ENCODE measurements at places on chromosomes 13 and 19.

DNA sequence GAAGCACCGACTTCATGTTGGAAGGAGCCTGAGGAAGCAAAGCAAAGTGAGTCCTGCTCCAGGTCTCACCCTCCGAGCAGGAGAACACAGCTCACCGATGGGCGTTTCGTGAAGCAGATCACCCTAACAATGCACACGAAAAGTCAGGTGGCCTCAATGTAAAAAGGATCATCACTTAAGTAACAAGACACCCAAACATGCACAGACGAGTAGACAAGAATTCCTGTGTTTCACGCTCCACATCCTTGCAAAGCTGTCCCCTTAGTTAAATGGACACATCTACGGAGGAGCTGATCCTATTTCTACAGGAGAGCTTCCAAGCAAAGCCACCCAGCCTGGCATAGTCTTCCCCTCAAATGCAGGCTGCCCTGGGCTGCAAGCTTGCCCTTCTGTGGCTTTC is 66.2 kb downstream of the SLC15A1 start:
- DNase-seq, result no peak

DNA sequence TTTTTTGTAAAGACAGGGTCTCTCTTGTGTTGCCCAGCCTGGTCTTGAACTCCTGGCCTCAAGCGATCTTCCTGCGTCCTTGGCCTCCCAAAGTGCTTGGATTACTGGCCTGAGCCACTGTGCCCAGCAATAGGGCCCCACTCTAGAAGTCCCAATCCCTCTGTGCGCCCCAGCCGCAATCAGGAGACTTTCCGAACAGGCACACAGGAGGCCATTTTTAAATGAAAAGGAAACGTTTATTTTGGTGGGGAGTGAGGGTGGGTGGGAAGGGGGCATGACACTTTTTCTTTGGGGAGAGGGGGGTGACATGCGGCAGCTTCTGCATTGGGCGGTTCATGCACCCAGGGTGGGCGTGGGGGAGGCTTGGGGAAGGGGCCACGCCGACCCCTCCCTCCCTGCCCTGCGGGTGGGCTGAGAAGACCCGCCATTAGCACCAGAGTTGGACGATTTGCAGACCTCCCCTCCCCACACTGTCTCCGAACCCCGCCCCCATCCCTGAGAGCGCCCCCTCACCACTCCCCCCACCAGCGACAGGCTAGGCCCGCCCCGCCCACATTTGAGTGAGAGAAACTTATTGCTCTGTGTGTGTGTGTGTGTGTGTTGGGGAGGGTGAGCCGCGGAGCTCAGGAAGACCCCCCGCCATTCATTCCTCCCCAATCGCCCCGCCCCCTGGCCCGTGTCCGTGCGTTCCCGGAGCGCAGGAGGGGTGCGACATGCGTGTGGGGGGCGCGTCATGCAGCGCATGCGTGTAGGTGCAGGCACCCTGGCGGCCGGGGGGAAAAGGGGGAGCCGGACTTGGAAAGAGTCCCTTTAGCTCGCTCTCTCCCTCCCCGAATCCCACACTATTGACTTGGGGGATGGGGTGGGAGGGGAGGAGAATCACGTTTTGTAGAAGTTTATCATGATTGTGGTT is 17.2 kb downstream of the KCNC3 start:
- no peak for DNase-seq

- no peak for DNase-seq
These were observed 41.1 kb downstream of the OR10H4 start for GRCh38 chr19:15989889-15990288.

DNA sequence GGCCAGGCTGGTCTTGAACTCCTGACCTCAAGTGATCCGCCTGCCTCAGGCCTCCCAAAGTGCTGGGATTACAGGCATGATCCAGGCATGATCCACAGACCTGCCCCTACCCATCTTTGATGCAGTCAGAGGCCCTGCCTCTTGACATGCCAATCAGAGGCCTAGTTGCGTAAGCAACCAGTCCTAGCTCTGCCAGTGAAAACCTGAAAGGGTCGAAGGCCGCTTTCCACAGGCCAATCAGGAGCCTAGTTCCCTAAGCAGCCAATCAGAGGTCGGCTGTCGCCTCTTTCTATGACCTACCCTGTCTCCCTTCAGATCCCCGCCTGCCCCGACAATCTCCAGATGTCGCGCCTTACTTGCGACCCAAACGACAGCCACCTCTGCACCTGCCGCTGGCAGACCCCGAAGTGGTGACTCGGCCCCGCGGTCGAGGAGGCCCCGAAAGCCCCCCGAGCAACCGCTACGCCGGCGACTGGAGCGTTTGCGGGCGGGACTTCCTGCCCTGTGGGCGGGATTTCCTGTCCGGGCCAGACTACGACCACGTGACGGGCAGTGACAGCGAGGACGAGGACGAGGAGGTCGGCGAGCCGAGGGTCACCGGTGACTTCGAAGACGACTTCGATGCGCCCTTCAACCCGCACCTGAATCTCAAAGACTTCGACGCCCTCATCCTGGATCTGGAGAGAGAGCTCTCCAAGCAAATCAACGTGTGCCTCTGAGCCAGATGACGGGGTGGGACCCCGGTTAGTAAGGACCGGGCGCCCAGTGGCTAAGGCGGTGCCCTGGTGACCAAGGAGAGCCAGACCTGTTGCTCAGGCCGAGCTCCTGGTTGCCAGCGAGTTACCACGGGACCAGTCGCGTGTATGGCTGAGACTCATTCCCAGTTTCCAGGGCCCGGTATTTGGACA is 6.3 kb downstream of the SYDE1 start:
- no peak for DNase-seq

DNA sequence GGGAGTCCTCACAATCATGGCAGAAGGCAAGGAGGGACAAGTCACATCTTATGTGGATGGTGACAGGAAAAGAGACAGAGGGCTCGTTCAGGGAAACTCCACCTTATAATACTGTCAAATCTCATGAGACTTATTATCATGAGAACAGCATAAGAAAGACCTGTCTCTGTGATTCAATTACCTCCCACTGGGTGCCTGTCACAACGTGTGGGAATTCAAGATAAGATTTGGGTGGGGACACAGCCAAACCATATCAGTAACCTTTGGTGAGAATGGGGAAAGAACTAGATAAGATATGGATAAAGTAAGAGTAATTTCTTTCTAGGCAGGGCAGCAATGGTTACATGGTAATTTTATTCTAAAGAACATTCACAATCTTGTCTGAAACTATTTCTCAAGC is 344.9 kb upstream of the KLF12 start:
- no peak for DNase-seq

DNA sequence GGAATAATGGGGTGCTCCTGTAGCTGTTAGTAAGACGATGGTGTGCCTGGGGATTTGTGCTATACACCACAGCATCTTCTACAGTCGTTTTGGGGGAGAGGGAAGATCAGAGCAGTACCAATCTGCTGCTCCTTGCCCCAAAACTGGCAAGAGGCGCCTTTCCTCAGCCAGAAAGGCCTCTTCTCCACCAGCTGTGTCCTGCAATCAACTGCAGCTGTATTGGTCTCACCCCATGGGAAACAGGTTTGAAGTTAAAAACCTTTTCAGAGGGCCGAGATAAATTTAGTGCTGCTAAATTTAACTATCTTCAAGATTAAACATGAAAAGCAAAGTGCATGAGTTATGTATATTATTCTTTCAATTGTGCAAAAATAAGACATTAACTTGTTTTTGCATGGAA is 1.2 kb upstream of the RNASEH2B start:
- DNase-seq, result no peak

GRCh38 chr19:40283414-40284250 is 1.5 kb downstream of the AKT2 start:
- no peak for DNase-seq

DNA sequence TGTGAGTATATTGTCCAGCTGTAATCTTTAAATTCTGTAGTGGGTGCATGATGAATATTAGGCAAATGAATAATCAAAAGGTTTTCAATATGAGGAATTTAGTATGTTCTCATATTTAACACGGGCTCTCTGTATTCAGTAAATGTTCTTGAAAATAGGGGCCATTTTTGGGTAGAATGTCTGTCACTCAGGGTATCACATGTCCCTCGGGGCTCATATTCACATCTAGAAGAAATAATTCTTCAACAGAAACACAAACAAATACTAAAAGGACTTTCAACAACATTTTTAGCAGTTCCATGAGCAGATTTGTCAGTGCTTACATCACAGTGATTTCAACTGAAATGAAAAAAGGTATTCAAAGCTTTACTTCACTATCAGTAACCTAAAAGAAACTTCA is 1388.4 kb upstream of the MIR17HG start:
- no peak for DNase-seq

GRCh38 chr13:30334663-30335386 is 27.5 kb upstream of the KATNAL1 start:
- peak; percentile 43 for DNase-seq

- no peak for DNase-seq
These were observed 9.7 kb upstream of the MEF2B start for GRCh38 chr19:19179548-19180441.

GRCh38 chr13:80881495-80881894 is 540.6 kb upstream of the SPRY2 start:
- no peak for DNase-seq

DNA sequence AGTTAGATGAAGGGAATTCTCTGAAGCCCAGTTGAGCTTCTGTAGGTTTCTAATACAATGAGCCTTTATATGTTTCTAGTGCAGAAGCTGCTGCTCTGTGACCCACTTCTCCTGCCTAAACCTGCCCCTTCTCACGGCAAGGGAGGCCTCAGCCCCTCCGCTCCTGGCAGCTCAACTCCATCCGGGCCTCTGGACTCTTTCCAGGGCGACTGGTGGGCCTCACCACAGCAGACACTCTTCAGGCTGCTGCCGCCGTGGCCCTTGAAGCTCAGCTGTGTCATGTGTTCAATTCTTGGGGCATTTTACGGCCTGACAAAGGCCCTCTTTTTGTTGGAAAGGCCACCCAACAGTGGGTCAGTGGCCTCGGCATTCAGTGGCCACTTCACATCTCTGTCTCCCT is 10.0 kb upstream of the C19orf33 start:
- no peak for DNase-seq

DNA sequence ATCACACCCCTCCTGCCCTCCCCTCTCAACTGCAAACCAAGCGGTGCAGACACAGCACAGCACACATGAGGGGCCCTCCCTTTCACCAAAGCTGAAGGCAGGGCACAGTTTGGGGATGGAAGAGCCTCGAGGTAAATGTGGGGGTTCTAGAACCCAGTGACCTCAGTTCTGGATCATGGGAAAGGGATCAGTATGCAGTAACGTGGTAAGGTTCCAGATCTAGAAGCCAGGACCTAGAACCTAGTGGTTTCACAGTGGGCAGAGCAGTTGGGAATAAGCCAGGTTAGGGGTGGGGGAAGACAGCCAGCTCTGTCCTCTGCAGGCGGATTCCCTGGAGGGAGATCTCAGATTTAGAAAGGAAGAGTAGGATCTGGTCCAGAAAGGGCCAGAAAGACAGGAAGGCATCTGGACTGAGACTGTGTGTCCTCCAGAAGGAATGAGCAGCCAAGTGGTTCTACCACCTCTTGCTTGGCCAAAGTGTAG is 3.1 kb downstream of the FTL start:
- DNase-seq, result no peak

GRCh38 chr19:38557205-38557799 is 60.5 kb downstream of the MAP4K1 start:
- DNase-seq, result no peak

DNA sequence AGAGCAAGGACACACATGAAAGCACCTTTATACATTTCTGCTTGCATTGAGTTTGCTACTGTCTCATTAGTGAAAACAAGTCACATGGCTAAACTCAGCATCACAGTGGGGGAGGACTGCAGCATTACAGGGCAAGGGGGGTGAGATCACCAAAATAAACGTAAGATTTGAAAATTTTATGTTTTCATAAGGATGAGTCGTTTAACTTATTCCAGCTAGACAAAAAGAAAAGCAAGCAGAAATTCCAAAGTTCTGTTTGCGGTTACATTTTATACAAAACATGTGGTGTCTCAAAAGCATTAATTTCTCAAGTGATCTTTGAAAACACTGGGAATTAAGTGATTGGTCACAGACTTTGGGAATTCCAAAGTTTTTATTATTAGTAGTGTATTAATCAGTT is 261.4 kb upstream of the RXFP2 start:
- DNase-seq, result no peak

GRCh38 chr13:27034678-27035111 is 136.9 kb downstream of the USP12 start:
- no peak for DNase-seq

- no peak for DNase-seq
These were observed 44.7 kb downstream of the PSPC1 start for GRCh38 chr13:19737844-19738557.

- DNase-seq, result no peak
These were observed 23.1 kb upstream of the ONECUT3 start for GRCh38 chr19:1730157-1730556.

DNA sequence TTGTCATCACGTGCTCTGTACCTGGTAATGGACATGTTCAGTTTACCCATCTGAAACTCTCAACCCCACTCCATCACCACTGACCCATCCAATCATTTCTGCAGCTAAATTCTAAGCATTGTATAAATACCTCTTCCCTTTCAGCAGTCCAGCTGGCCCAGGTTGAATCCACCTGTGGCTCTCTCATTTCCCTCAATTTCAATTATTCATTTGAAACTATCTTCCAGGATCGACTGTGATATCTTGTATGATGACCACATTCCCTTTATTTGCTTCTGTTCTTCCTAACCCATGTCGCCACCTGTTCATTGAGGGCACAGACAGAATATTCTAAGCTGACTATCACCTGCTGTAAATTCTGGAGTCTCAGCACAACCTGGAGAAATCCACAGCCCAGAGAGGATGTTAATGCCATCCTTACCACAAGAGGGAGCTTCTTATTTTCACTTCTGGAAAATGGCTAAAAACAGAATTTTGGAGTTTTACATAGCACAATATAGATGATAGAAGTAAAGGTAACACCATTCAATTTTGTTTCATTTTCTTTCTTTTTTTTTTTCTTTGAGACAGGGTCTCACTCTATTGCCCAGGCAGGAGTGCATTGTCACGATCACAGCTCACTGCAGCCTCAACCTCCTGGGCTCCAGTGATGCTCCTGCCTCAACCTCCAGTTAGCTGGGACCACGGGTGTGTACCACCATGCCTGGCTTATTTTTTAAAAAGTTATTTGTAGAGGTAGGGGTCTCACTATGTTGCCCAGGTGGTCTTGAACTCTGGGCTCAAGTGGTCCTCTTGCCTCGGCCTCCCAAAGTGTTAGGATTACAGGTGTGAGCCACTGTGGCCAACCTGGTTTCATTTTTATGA is 38.6 kb downstream of the ZNF823 start:
- peak; percentile 18 for DNase-seq

- DNase-seq, result no peak
These were observed 6.5 kb upstream of the TOMM40 start for GRCh38 chr19:44884566-44884965.

- no peak for DNase-seq
These were observed 235.1 kb upstream of the ATXN8OS start for GRCh38 chr13:69872321-69873047.

- DNase-seq, result no peak
These were observed 73.2 kb upstream of the MCF2L start for GRCh38 chr13:112895521-112896465.

GRCh38 chr19:55495646-55496349 is 7.6 kb downstream of the SSC5D start:
- no peak for DNase-seq

- DNase-seq, result no peak
These were observed 498.4 kb upstream of the ARGLU1 start for GRCh38 chr13:107066355-107066754.
